ENCODE measurements at places on chromosomes 13 and 19. TPM values are rescaled to one million over a fixed set of nuclear protein-coding genes. Genes with fewer than 3 reads are reported as not detected.

Gene SOX21
- 0.13 TPM for total RNA-seq

DNA sequence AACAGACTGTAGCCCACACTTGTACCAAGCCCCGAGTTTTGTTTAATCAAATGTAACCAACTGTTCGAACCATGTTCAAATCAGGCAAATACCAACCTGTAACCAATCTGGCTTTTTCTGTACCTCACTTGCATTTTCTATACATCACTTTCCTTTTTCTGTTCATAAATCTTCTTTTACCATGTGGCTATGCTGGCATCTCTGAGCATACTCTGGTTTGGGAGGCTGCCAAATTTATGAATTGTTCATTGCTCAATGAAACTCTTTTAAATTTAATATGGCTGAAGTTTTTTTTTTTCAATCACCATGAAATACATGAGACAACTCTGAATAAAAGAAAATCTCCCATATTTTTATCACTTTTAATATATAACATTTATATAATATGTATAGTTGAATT is 256.1 kb downstream of the SLITRK6 start:
- no peak for DNase-seq

GRCh38 chr19:52786078-52786463 is 520 bp downstream of the ZNF600 start:
- no peak for DNase-seq

Gene F2RL3
- total RNA-seq, result 7.3 TPM

GRCh38 chr13:101841698-101842097 is 389.2 kb downstream of the ITGBL1 start:
- DNase-seq, result no peak

GRCh38 chr13:80962173-80962572 is 621.2 kb upstream of the SPRY2 start:
- DNase-seq, result no peak

- DNase-seq, result no peak
Observed at GRCh38 chr13:33213024-33213768, 72.4 kb downstream of the STARD13 start.

All from upper lobe of left lung (tissue), 6 donors.